Activated CD4-positive, alpha-beta T cell treated with anti-CD3 and anti-CD28 coated beads for 48 hours (primary cell): ENCODE measurements at places on chromosomes 5 and 9.

GRCh38 chr5:72474046-72474500 lies 33.1 kb downstream of the ZNF366 start:
- DNase-seq: no peak

- no peak for DNase-seq
Measured at GRCh38 chr9:89958086-89958485, 353.3 kb downstream of the GADD45G start.

DNA sequence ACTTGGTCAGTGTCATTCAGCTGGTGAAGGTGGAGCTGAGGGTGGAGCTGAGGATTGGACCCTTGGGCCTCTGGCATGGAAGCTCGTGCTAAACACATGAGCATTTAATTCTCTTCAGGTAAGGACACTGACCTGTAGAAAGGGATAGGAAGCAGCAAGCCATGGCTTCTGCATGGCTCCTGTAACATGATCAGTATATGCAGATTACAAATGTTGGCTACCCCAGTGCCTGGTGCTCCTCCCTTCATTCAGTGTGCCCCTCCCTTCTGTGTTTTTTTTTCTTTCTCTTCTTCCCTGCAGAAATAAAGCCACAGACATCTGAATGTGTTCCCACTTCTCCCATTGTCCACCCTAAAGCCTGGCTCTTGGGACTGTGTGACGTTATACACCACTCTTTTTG lies 52.9 kb downstream of the ARHGAP26 start:
- DNase-seq: no peak

DNA sequence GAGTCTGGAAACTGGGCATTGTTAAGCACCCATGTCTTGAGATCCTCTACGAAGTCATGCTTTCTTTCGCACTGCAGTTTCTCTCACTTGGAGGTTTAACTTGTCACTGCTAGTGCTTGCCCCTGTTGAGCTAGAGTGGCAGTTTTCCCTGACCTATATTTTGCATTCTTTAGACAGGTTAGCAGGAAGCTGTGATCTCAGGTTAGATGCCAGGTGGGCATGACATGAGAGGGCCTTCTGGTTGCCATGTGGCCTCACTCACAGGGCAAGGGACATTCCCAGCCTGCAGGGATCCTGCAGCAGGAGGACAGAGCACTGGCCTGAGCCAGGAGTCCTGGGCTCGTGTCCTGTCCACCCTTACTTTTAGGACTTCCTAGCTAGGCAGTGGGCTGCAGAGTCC lies 28.6 kb downstream of the SLC36A1 start:
- DNase-seq: no peak

GRCh38 chr5:62312036-62312435 lies 6.0 kb downstream of the KIF2A start:
- DNase-seq: no peak

GRCh38 chr9:125632321-125633115 lies 74.5 kb downstream of the MAPKAP1 start:
- peak; percentile 57 for DNase-seq

DNA sequence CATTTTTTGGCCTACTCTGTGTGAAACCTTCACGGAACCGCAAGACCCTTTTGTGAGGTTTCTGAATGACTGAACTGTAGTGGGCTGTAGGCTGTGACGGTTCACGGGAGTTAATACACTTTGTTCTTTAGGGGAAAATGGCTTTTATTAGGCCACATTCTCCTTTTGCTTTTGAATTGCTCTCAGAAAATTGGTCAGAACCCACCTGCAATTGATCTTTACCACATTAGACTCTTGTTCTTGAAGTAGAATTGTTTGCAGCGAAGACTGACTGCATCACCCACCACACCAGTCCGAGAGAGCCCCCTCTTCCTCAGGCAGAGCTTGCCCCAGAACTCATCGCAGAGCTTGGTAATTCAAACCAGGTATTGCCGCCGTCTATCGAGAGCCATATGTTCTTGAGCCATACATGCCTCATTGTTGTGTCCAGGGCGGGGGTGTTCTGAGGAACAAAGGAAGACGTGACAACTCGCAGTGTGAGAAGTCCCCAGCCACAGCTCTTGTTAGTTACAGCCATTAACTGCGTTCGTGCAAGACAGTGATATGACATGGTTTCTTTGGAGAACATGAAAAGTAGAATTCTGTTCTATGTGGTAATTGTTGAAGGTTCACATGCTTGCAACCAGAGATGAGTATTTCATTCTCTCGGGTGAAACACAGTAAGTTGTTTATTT lies 166.4 kb upstream of the OTULINL start:
- peak; percentile 41 for DNase-seq

- DNase-seq: no peak
Measured at GRCh38 chr5:126370796-126371718, 52.2 kb upstream of the GRAMD2B start.

DNA sequence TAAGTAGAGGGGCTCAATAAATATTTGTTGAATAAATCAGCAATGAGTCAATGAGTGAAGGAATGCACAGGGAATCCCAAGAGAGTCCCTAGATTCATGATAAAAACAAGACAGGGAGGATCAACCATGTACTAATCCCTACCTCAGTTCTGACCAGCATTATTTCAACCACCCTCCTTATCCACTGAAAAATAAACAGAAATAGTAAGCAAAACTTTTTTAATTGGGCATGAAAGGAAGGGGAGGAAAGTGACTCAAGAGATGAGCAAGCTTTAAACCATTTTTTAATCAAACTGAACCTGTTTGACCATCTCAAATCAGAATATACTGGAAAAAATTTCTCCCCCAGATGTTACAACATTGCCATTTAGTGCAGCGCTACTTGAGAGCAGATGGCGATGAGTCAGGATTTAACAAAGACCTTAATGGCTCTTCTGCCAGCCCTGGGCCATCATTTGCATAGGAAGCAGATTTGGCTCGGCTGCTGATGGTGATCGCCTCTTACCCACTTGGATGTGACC lies 194.8 kb upstream of the SLC30A5 start:
- no peak for DNase-seq

- DNase-seq: peak; percentile 47
Measured at GRCh38 chr5:119269061-119269944, 86.5 kb upstream of the TNFAIP8 start.

DNA sequence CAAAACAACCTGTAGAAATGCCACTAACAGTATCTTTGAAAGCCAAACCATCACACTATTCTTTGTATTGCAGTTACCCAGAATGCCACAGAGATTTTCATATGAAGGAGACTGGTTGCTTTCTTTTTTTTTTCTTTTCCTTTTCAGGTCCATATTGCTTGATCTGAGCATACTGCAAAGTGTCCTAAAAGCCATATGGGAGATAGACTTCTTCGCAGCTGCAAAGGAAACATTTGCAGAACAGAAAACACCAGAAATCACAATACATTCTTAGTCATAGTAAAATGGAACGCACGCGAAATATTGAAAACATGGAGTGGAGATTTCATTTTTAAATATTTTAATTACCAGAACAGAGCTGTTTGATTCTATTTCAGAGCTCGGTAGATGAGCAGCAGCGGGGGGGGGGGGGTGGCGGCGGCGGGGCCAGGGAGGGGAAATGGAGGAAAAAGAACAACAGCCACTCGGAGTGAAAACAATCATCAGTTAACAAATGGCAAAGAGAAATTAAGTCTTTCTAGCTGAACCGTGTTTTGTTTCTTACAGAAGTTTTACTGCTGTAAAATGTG lies 284.1 kb downstream of the NFIB start:
- DNase-seq: no peak

DNA sequence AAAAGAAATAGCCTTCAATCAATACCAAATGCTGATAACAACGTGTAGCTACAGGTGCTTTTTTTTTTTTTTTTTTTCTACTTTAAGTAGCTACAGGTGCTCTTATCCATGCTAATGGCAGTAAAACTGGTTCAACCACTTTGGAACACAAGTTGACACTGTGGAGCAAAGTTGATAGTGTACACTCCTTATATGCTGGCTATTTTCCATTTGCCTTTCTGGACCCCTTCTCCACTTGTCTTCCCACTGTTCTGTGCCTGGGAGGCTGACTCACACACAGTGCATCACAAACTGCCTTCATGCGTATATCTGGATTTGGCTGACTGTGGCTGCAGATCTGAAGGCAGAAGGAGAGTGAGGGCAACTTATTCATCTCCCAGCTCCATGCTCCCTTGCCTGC lies 247.9 kb downstream of the MSX2 start:
- no peak for DNase-seq

GRCh38 chr5:74685979-74686631 lies 1.1 kb downstream of the HEXB start:
- DNase-seq: no peak

GRCh38 chr5:488744-489688 lies 35.2 kb downstream of the SLC9A3 start:
- DNase-seq: no peak

DNA sequence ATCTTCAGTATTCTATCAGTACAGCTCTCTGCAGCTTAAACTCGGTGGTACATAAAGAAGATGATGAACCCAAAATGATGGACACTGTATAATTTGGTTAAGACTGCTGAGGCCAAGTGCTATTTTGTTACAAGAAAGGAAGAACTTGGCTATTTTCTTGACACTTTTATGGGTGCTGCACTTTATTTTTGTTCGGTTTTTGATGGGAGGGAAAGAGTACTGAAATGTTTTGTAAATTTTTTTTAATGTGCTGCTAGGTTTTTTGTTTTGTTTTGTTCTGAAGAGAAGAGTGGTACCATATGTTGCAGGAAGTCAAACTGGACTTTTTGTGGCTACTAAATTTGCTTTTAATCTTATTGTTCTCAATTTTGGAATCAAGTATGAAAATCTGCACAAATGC lies 26.7 kb downstream of the CDC37L1 start:
- no peak for DNase-seq

DNA sequence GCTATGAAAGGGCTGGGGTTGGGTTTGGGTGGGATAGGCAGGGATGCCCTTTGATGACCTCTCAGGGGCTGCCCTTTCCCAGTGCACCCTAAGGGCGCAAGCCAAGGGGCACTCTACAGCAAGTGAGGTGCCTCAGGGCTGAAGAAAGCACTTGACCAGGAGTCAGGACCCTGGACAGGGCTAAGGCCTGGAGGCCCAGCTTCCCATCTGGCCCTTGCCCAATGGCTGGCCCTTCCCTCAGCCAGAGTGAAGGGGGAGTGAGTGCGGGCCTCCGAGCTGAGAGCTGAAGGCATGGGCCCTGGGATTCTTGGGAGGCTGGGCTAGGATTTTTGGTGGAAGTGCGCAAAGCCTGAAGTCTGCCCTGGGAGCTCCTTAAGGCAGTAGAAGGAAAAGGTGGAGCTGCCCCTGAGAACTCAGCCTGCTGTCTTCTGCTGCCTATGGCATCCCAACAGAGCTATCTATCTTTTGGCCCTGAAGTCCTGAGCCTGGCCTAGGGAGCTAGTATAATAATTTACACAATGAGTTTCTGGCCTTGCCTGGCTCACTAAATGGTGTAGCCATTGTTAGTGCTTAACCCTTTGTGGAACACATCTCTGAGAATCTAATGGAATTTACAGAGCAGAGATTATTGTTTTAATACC lies 16.4 kb downstream of the JADE2 start:
- peak; percentile 29 for DNase-seq

DNA sequence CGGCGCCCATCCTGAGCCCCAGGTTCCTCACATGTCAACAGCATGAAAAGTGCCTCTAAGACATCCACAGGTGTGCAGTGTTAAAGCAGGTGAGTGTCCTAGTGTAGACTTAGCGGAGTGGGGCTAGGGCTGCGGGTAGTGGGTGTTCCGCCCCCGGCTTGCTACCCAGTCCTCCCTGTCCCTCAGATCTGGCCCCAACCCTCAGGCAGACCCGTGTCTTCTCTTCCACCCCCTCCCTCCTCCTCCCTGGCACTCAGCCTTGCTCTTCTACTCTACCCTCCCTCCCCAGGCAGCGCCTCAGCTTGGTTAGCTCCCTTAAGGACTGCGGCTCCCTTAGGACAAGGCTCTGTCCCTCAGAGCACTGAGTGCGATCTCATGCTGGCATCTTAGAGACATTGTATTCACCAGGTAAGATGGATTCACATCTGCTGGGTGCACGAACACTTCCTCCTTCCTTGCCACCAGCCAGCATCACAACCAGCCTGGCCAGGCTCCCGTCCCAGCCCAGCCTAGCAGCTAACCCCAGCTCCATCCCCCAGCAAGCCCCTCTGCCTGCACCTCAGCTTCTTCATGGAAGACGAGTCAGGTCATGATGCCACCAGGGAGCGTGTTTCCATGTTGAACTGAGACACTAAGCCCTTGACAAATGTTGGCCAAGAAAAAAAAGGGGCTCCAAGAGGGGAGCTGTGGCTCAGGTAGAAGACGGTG lies 46.8 kb downstream of the NSUN2 start:
- DNase-seq: no peak

- DNase-seq: peak; percentile 13
Measured at GRCh38 chr9:113274474-113275156, 757 bp downstream of the CDC26 start.

DNA sequence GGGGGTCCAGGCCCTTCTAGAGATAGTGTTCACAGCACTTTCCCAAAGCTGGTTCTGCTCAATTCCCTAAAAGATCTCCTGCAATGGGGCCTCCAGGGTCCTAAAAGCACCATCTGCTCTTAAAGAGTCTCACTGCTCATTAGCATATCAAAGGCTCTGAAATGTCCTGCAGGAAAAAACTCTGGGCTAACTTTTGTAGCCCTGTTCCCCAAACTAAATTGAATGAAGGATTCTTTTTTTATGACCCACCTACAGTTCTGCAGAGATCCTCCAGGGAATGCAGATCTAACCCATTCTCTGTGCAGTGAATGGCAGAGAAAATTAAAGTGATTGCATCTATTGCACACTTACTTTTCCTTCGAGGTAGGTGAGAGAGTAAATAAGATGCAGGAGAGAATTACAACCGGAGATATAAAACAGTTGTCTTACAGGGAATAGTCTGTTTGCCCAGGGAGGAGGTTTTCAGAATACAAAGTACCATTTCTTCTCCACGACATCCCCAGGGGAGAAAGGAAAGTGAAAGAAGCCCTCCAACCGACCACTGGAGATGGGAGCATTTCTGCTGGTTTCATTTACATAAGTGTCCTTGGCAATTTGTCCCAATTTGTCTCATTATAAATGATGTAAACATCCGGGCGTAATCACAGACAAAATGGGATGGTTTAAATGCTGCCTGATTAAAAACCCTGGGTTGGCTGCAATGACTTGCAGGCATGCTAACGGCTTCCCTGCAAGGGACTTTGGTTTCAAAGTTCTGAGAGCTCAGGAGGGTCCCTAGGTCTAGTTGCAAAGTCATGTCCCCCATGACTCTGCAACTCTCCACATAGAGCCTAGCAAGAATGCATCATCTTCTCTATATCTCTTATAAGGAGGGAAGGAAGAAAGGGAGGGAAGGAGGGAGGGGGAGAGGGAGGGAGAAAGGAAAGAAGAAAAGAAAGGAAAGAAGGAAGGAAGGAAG lies 114.0 kb downstream of the KCNIP1 start:
- DNase-seq: no peak
